ENCODE measurements at places on chromosomes 3 and 15.

DNA sequence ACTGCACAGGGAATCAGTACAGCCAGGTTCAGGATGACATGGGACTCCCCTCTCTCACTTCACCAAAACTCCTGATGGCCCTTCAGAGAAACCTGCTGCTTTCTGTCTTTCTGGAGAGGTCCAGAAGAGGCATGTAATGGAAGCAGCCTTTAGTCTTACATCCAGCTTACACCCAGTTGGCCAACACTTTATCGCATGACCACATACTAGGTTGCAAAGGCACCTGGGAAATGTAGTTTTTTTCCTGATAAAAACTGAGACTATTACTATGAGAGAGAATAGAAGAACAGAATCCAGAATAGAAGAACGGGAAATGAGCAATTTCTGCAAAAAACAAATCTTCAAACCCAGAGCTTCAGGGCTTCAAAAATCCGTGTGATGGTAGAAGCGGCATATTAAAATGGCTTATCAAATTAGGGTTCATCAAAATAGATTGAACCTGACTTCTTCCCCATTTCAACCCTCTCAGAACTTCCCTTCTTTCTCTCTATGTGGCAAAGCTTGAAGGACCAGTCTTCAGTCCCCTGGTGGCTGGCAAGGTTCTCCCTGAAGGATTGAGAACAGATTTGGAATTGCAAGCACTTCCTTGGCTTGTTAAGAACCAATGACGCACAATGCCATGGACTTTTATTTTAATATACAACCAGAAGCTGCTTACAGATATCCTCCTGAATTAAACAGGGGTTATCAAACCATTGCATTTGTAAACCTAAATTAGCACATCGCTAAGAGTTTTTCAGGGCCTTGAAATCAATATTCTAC lies 34.4 kb downstream of the CORO2B start:
- no peak for DNase-seq

DNA sequence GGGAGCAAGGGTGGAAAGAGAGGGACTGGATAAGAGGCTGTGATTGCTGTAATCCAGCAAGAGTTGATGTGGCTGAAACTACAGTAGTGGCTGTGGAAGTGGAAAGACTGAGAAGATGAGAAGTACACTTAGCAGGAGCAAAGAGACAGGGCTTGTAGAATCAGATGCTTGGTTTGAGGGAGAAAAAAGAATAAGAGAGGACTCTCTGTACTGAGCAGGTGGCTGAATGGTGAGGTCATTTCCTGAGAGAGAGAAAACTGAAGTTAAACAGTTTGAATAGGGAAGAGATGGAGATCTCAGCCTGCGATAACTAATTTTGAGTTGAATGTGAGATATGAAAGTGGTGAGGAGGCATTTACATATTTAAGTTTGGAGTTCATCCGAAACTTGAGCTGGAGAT lies 95.8 kb upstream of the SLC25A36 start:
- no peak for DNase-seq

GRCh38 chr3:127389913-127390312 lies 102.1 kb upstream of the PRR20G start:
- no peak for DNase-seq

DNA sequence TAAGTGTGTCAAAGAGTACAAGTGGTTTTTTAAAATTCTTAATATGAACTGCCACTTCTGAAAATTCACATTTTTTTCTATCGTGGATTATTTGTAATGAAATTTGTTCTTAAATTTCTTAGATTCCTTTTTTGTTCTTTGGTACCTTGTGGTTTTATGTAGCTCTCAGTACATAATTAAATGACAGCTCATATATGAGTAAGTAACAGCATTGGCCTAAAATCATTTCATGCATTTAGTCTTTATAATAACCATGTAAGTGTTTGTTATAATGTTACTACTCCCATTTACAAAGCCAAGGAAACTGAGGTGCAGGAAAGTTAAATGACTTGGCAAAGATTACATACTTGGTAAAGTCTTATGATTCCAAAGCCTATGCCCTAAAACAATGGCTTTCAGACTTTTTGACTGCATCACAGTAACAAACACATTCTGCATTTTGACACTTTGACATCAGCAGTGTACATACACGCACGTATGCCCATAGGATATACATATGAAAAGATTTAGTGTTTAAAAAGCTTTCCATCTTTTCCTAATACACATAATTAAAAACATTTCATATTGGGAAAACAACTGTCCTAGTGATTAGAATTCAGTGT lies 14.9 kb downstream of the SPRED1 start:
- no peak for DNase-seq

- DNase-seq: no peak
Measured at GRCh38 chr3:4149296-4149695, 153.9 kb upstream of the SETMAR start.

- no peak for DNase-seq
Measured at GRCh38 chr15:56906766-56907165, 11.7 kb upstream of the TCF12 start.

- DNase-seq: no peak
Measured at GRCh38 chr15:22888120-22888859, 49.8 kb downstream of the NIPA2 start.

GRCh38 chr15:76626611-76627010 lies 278.5 kb downstream of the SCAPER start:
- DNase-seq: no peak

Measured in stimulated activated CD4-positive, alpha-beta T cell treated with anti-CD3 and anti-CD28 coated beads, Interleukin-1b, Interleukin-23, amount 100 ng/mL, for 1 hour (primary cell).